ENCODE measurements at places on chromosomes 5 and 9.

- no peak for DNase-seq
Measured at GRCh38 chr5:88203981-88204750, 64.5 kb downstream of the TMEM161B start.

GRCh38 chr9:33852216-33852826 lies 35.4 kb downstream of the UBE2R2 start:
- peak; percentile 73 for DNase-seq

DNA sequence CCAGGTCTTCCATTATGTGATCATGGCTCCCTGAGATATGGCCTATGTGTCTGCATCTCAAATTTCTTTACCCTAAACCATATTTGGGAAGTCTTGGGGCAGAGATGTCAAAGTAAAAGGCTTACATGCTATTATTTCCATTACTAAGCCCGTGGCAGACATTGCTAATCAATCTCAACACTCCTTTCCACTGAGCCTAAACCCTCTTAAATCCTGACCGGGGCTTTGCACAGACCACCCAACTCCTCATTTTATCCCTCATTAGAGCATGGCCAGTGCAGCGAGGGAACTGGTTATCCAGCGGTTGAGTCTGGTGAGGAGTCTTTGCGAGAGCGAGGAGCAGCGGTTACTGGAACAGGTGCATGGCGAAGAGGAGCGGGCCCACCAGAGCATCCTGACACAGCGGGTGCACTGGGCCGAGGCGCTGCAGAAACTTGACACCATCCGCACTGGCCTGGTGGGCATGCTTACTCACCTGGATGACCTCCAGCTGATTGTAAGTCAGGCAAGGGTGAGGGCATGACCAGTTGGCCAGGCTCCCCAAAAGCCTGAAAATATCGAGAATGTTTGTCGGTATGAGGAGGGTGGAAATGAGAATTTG lies 11.0 kb downstream of the BSPRY start:
- DNase-seq: no peak

DNA sequence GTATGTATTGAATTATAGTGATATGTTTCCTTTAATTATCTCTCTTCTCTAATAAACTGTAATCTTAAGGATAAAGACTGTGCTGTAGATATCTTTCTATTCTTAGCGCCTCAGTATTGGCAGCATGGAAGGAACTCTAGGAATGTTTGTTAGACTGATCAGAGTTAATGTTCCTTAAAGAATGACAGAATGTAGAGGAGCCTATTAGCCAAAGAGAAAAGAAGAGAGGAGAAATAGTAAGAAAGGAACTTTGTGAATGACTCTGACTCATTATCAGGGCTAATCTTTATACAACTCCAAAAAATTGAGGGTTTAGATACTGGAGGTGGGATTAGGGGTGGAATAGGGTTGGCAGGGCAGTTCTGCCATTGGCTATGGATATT lies 59.0 kb upstream of the NUDT12 start:
- DNase-seq: no peak

GRCh38 chr9:128115187-128116103 lies 12.1 kb downstream of the PTGES2 start:
- peak; percentile 98 for DNase-seq

- DNase-seq: no peak
Measured at GRCh38 chr5:148398698-148399121, 15.0 kb downstream of the FBXO38 start.

DNA sequence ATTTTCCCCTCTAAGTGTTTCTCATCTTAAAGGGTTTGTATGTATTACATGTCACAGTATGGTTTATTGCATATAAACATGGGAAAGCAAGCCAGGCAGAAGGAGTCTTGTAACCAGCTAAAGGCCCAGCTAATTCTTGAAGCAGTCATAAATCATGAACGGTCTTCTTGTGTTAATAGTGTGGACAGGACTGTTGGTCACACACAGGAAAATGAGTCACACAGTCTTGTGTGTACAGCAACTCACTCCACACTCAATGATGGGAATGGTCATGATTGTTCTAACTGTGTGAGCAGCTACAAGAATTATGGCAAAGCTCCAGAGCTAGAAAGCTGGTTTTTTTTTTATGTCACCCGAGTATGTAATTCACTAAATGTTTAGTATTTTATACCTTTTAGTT lies 123.9 kb downstream of the GHR start:
- no peak for DNase-seq

- DNase-seq: no peak
Measured at GRCh38 chr9:137530331-137530730, 19.9 kb downstream of the PNPLA7 start.

Data from hematopoietic multipotent progenitor cell treated with erythropoietin and hydrocortisone succinate and interleukin-3 and kit ligand, for 15 days (in vitro differentiated cells).